Cerebellar nuclear complex (tissue), 1 donor: ENCODE measurements at places on chromosomes 16 and 17.

GRCh38 chr16:76038097-76038496 lies 239.1 kb upstream of the CNTNAP4 start:
- no peak for DNase-seq

DNA sequence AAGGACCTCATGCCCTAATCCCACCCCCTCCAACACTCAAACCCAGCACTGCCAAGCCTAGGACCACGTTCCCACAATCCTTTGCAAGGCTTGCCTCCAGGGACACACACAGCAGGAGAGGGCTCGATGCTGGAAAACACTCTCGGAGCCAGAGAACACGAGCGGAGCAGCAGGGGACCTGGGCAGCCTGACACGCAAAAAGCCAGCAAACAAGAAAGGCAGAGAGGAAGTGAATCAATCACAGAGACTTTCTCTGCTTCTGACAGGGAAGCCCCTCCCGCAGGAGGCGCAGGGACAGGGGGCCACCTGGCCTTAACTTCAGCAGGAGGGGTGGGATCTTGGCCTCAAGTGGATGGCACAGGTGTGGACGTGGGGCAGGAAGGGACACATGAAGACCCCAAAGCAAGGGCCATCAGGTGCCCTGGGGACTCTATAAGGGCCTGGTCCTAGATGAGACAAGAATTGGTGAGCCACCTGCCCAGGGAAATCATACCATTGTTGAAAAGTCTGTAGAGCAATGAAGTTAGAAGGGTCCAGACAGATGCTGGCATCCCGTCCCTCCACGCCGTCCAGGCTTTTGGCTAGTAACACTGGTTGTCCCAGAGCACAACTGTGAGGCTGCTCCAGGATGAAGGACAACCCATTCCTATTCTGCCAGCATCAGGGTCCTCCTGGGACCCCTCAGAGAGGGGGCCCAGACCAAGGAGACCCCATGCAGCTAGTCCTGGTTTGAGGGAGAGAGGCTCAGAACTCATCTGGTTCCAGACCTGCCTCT lies 2.2 kb downstream of the SDK2 start:
- DNase-seq = no peak

- no peak for DNase-seq
These were observed 50.4 kb upstream of the ERN1 start for GRCh38 chr17:64180089-64181073.

DNA sequence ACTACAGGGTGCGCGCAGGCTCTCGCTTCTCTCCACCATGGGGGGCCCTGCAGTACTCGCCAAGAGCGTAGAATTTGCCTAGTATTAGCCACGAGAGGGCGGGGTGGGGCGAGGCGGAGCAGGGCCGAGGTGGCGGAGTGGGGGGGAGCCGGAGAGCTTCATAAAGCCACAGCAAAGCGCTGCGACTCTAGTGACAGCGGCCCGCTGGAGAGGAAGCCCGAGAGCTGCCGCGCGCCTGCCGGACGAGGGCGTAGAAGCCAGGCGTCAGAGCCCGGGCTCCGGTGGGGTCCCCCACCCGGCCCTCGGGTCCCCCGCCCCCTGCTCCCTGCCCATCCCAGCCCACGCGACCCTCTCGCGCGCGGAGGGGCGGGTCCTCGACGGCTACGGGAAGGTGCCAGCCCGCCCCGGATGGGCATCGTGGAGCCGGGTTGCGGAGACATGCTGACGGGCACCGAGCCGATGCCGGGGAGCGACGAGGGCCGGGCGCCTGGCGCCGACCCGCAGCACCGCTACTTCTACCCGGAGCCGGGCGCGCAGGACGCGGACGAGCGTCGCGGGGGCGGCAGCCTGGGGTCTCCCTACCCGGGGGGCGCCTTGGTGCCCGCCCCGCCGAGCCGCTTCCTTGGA lies at the start of gene TBX21:
Gene TBX21, plus strand, starts transcription at position 190 of the 627 bp plus-strand sequence. Its CDS starts 219 bp downstream, at position 409.
- DNase-seq = no peak

GRCh38 chr17:58284613-58285421 lies 4.1 kb upstream of the MPO start:
- DNase-seq = no peak

GRCh38 chr17:74201250-74201649 lies 2.2 kb upstream of the RPL38 start:
- no peak for DNase-seq

- no peak for DNase-seq
These were observed 53.1 kb downstream of the TEX2 start for GRCh38 chr17:64209983-64210382.

DNA sequence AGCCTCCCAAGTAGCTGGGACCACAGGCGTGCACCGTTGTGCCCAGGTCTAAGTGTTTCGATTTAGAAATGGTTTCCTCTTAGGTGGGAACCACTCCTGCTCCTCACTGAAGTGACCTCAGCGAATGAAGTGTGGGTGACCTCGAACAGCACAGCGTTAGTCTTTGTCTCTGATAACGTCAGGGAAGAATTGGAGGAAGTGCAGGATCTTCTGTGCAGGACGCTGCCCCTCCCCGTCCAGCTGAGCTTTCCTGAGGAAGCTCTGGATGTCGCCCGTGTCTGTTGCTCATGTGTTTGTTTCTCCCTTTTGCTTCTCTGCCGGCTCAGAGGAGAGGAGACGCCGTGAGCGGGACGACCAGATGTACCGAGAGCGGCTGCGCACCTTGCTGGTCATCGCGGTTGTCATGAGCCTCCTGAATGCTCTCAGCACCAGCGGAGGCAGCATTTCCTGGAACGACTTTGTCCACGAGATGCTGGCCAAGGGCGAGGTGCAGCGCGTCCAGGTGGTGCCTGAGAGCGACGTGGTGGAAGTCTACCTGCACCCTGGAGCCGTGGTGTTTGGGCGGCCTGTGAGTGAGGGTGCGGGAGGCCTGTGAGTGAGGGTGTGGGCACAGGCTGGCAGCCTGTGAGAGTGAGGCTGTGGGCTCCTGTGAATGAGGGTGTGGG lies 15.6 kb downstream of the SPG7 start:
- no peak for DNase-seq

DNA sequence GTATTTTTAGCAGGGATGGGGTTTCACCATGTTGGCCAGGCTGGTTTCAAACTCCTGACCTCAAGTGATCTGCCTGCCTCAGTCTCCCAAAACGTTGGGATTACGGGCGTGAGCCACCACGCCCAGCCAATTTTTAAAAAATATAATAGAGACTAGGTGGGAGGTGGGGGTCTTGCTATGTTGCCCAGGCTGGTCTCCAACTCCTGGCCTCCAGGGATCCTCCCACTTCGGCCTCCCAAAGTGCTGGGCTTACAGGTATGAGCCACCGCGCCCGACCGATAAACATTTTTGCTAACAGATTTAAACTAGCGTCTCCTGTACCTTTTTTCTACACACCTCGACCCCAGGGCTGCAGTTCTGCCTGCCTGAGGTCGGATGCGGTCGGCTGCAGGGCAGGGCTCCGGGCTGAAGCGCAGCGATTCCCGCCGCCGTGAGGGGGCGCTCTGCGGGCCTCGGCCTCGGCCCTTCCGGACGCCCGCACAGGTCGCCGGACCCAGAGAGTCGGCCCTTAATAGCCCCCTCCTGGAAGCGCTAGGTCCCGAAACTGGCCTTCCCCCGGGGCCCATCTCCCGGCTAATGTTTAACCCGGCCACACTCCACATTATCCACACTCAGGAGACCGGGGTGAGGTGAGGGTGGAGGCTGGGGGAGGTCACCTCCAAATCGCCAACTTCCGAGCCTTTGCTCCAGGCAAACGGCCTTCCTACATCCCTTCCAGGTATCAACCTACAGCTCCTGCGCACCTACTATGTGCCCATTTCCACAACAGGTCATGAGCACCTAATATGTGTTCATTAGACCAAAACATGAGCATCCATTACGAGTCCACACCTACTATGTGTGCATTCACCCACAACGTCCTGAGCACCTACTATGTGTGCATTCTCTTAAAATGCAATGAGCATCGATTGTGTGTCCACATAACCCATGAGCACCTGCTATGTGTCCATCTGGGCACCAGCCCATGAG lies 2.0 kb upstream of the GLIS2 start:
- DNase-seq = no peak

GRCh38 chr16:51152691-51153576 lies 1.9 kb upstream of the SALL1 start:
- no peak for DNase-seq

DNA sequence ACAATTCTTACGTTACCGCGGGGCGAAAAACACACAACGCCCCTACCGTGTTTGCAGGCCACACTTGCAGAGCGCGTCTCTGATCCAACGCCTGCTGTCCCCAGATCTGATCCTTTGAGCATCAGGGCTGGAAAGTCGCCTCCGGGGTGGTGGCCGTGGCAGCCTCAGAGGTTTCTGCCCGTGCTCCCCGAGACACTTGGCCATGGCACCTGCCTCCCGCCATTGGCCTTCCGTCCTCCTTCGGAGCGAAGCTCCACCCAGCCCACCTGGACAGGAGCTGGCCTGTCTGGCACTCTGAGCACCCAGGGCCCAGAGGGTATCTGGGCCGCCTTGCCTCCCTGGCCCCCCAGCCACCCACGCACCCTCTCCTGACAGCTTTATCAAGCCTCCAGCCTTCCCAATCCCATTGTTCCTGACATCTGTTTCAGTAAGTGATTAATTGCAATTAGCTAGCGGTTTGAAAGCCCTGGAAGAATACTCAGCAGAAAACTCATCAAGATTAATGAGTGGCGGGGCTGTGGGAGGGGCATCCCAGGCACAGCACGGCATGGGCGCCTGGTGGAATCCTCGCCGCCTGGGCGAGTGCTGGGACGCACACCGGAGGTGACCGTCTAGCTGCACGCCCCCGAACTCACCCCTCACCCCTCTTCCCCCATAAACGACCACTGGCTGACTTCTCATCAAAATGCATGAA lies 181.5 kb upstream of the GSE1 start:
- DNase-seq = no peak

DNA sequence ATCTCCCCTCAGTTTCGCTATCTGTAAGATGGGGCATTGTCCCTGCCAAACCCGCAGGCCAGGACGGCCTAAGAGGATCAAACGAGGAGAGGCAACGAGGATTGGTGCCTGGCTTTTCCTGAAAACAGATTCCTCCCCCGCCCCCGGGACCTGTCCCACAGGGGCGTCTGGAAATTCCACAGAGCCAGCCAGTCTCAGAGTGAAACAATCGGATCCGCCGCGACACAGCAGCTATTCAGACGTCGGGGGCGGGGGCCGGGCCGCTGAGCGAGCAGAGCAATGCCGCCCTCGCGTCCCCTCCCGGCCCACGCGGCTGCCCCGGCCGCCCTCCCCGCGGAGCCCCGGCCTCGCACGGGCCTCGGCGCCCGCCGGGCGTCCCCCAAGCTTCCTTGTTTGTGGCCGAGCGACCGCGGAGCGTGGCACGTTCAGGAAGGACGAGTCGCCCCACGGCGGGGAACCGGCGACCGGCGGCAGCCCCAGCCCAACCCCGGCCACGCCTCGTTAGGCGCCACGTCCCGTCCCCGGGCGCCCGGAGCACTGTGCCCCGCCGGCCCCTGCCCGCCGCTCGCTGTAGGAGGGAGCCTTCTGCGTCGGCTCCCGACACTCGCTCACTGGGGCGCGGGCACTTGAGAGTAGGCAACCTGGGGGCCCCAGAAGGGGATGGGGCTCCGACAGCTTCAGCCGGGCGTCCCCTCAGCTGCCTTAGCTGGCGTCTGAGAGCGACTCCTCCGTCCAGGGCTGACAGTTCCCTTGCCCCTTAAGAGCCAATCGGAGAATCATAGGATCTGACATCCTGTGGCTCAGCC lies 29.6 kb upstream of the PHOSPHO1 start:
- DNase-seq = no peak

- no peak for DNase-seq
These were observed 17.8 kb upstream of the CIBAR2 start for GRCh38 chr16:85129876-85130704.

DNA sequence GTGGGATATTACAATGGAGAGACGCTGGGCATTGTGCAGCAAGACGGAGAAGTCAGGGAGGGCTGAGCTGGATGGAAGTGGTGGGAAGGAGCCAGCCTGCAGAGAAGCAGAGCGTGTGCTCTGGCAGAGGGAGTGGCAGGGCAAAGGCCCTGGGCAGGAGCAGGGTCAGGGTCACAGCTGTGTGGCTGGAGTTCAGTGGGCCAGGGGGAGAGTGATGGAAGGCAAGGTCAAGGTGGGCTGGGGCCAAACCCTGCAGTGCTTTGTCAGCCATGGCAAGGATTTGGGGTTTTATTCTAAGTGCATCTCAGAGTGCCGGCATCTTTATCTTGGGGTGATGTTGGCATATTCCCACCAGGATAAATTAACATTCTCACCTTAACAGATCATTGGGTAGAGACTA lies 31.9 kb upstream of the C16orf78 start:
- DNase-seq = no peak

DNA sequence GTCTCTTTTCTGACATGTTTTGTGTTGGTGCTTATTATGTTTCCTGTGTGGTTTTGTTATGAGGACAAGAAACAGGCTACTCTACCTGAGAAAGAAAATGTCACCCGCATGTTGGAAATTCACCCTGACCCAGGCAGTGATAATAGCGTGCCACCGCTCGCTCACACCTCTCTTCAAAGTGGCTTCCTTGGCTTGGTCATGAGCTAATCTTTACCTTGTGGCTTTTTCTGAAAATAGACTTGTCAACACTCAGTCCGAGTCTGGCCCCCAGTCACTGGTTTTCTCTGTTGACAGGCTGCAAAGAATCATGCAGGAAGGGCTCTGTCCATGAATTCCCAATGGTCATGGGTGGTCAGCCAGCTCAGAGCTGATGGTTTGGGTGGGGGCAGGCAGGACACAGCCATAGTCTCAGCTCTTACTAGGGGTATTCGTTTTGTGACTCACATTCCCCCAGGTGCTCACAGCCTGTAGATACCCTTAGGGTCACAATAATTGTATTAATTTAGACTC lies 121.3 kb upstream of the CACNG5 start:
- no peak for DNase-seq

DNA sequence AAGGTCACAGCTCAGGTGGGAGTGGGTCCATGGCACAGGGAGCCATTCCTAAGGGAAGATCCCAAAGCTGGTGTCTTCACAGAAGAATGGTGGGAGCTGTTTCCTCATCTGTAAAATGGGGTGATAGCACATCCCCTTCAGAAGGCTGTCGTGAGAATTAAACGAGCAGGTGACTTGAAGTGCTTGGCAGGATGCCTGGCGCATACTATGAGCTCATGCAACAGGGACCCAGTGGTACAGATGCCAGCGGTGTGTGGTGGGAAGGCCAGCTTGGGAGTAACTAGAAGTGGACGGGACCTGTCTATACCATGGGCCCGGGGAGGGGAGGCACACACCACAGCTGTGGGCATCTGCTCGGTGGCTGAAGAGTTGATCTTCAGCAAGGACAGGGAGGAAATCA lies 189.3 kb upstream of the TNRC6C start:
- no peak for DNase-seq

- DNase-seq = no peak
These were observed 62.5 kb downstream of the XYLT1 start for GRCh38 chr16:17408296-17408695.
